ENCODE measurements at places on chromosomes 1 and 21. TPM values are rescaled to one million over a fixed set of nuclear protein-coding genes. Genes with fewer than 3 reads are reported as not detected.

GRCh38 chr1:32234792-32235191, 12.2 kb upstream of the FAM167B start:
- no peak for DNase-seq

DNA sequence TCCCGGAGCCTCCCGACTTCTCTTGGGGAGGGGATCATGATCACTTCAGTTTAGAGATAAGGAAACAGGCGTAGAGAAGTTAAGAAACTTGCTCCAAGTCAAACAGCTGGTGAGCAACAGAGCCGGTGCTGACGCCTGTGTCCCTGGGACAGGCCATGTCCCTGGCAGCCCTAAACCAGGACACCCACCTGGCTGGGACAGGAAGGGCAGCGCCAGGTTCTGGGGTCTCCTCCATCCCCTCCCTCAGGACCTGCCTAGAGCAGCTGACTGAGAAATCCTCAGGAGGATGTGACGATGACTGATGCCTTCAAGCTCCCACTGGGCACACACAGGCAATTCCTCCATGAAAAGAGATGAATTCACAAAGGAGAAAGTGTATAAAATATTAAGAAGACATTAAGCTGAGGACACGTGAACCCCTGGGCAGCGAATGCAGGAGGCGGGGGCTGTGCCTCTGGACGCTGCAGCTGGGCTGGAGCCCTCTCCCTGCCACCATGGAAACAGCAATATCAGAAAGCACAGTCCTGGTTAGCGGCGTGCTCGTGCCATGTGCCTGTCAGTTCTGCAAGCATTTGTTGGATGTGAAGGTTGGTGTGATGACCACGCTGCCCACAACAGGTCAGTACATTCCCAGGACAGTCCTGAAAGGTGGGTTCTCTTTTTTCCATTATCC, 40.1 kb upstream of the C1orf174 start:
- no peak for DNase-seq

GRCh38 chr1:215557992-215558626, 9.0 kb upstream of the KCTD3 start:
- DNase-seq: no peak

CBR3 gene
- 18.6 TPM for total RNA-seq

DNA sequence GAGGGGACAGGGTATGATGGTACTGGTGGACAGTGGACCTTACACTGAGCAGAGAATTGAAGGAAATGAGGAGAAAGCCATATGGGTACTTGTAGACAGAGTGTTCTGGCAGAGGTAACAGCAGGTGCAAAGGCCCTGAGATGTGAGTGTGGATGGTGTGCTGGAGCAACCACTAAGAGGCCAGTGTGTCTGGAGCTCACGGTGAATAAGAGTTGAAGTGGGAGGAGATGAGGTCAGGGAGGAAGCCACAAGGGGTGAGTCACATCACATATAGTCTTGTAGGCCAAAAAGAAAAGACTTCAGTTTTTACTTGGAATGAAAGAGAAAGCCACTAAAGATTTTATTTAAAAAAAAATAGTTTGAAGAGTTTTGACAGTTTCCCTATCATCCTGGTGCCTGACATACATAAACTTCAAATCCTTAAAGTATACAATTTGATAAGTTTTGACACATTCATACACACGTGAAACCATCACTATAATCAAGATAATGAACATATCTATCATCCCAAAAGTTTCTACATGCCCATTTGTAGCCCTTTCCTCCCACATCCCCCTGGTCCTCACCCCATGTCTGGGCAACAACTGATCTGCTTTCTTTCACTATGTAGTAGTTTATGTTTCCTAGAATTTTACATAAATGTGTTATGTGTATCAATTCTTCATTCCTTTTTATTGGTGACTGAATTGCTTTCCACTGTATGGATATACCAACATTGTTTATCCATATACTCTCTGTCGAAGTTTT, 148.4 kb downstream of the GPATCH2 start:
- peak; percentile 89 for DNase-seq
